ENCODE measurements at places on chromosomes 3 and 15.

GRCh38 chr3:39102504-39103323, 4.7 kb downstream of the GORASP1 start:
- DNase-seq, result no peak

DNA sequence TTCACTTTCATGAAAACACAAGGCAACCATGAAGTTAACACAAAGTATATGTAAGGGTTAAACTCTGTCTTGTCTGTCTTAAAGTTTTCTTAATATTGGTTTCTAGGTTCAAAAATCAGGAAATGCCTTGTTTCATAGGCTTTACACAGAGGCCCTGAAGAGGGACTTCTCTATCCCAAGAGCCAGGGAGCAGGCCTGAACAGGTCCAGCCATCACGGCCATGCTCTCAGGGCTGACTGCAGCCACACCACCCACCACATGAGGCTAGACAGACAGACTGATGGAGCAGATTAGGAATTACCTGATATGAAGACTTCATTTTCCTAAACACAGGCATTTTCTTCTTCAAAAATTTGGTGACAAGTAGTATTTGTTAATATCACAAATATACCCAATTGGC, 502.9 kb downstream of the GABRG3 start:
- no peak for DNase-seq

- DNase-seq, result no peak
Observed at GRCh38 chr3:66413151-66413751, 87.6 kb downstream of the LRIG1 start.

DNA sequence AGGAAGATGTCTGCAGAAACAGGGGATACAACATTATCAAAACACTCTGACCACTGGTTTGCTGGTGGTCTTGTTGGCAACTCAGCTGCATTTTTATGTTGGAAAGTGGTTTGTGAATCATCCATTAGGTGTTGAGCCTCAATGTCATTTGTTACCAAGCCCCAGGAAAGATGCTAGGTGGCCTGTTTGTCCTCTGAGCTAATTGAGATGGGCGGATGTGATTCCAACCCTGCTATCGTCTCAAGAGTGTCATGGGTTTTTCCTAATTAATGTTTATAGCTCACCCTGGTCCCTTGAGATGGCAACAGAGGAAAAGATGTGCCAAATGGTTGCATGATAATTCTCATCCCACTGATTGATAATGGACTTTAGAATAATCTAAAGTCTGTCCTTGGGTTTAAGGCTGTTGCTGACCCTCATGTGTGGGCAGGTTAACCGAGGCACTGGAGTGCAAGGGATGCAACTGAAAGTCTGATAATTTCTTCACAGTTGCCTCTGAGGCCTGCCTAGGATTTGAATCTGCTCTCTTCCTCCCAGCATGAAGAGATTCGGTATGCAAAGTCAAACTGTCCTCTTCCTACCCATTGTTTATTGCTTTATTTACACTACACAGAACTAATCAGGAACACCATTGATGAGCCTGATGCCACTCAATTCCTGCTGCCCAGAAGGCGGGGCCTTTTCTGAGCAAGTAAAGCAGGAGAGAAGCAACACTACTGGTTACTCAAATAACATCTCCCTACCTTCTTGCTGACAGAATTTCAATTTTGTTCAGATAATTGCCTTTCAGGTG, 166.2 kb upstream of the TBC1D5 start:
- no peak for DNase-seq

DNA sequence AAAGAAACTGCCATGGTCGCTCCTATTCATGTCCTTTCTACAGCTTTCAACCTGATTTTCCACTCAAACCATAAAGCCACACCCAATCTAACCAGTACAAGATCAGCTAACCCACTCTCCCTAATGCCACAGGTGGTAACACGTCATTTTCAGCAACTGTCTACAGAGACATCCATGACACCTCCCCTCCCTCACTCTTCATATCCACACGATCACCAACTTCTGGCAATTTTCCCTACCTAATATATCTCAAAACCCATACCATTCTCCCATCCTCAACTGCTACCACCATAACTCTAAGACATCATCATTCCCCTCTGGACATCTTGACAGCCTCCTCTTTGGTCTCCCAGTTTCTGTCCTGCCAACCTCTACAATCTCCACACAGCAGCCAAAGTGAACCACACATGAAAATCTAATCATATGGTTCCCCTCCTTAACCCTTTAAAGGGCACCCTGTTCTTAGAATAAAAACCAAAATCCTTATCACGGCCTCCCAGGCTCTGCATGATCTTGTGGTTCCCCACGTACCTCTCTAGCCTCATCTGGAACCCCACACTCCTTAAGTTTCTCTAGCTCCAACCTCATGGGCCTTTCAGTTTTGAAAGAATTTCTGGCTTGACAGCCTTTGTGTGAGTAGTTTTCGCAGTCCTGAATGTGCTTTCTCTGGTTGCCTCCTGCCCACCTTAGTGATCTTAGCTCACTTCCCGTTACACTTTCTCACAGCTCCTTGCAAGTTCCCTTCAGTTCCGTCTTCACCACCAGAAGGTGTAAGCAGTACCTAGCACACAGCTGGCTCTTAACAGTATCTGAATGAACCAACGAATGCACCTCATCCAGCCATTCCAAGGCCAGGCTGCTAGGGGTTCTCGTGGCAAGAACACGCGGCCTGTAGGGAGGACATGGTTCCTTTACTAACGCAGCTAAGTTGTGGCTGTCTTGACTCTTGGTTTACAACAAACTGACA, 33.4 kb downstream of the SPINK8 start:
- no peak for DNase-seq

GRCh38 chr3:52440249-52440551, 4.7 kb downstream of the SEMA3G start:
- no peak for DNase-seq

GRCh38 chr15:76470691-76471090, 134.1 kb downstream of the ISL2 start:
- DNase-seq, result no peak
